ENCODE measurements at places on chromosomes 11 and 22.

DNA sequence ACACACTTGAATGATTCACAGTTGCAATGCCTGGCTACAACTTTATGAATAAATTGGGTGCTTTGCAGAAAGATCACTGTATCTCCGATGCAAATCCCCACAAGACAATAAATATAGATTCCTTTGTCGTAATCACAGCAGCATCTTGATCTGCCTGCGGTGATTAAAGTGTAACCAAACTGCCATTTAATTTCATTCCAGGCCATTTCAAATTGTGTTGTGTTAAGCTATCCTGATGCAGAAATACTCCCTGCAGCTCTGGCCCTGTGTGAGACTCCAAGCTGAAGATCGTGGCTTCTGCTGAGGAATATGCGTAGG lies 40.8 kb upstream of the B3GAT1 start:
- DNase-seq, result no peak

- DNase-seq, result no peak
Observed at GRCh38 chr11:69394869-69395246, 86.6 kb upstream of the LINC01488 start.

- no peak for DNase-seq
Observed at GRCh38 chr11:26620282-26621045, 48.4 kb upstream of the MUC15 start.

DNA sequence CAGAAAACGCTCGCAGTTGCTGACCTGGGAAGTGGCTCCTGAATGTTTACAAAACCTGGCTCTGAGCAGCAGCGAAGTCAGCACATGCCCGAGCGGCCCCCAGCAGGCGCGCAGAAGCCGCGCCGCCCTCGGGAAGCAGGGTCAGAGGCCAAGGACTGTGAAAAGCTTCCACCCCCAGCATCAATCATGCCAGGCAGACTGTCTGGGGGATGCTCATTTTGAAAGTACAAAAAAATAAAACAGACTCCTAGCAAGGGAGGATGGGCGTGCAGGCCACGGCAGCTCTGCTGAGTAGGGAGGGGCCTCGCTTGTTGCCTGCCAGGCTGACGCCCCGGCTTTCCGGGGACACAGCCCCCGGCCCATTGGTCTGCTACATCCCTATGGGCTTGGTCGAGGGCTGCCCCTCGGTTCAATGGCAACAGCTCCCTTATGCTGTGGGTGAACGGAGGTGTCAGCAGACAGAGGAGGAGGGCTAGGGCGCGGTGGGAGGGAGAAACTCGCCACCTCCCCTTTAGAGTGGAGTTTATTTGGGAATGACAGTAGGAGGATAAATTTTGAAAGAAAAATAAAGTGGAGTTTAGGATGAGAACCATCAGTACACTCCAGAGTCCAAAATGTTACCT lies 37.7 kb upstream of the GNB1L start:
- DNase-seq, result peak; percentile 63

DNA sequence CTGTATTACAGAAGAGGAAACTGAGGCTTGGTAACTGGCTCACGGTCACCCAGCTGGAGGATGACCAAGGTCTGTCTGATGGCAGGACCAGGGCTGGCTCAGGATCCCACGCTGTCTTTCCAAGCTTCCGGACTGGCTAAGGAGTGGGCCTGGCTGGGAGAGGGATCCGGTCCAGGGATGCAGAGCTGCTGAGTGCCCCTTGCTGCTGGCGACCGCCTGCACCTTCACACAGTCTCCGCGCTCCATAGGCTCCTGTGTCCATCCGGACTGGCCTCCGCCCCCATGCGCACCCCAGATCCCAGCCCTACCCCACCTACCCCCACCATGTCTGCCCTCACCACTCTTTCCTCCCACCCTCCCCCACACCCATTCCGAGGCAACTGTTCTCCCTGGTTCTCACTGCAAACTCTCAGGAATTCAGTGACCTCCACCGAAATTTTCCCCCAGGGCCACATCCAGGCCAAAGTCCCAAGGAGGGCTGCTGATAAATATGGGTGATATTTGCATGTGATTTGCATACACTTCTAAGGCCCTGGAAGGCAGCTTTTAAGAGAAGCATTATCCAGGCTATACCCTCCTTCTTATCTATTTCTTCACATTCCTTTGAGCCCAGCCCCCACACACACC lies 48.5 kb upstream of the SLC35C1 start:
- DNase-seq, result no peak
